ENCODE measurements at places on chromosomes 1 and 21.

DNA sequence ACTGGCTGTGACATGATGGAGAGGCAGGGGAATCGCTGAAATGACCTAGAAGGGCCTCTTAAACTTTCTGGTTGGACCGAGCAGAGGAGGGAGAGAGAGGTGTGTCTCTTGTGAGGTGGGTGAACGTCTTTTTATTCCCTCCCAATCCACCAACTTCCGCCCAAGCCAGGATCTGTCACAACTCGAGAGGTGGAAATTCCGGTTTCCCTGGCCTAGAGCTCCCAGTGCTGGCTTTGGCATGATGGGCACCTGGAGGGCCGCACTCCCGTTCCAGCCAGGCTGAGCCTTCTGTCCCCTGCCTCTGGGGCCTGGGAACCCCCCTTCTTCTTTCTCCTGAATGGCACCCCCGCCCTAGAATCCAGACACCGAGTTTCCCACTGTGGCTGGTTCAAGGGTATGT, at the start of gene SEMA4A:
SEMA4A (plus strand) TSS at position 224 of the 400 bp plus-strand sequence. CDS start 994 bp downstream, outside the sequence.
- DNase-seq, result no peak

DNA sequence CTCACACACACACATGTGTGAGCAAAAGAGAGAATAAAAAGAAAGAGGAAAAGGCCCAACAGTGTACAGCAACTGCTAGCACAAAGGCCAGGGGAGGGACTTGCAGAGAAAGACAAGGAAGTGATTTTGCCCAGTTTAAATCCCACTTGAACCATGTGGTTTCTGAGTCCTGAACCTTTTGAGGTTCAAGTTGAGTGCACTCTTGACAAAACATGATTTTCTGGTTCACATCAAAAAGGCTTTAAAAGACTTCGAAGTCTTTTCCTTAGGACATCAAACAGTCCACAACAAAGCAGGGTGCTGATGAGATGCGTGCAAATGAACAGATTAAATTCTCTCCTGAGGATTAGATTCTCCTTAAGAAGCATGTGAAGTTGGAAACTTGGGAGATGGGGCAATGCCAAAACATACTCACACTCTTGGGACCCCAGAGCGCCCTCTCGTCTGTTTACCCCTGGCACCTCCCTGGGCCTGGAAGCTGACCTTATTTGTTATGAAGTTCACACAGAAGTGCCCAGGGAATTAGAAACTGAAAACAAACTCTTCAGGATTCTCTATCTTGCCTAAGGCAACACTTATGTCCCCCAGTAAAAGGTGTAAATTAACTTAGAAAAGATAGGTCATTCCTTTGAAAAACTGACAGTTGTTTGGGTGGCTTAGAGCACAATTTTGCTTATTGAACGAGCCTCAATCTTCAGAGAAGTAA, 31.5 kb downstream of the RNF220 start:
- DNase-seq, result no peak

- no peak for DNase-seq
Measured at GRCh38 chr1:177659281-177659680, 310.6 kb downstream of the SEC16B start.

GRCh38 chr1:1093610-1093943, 19.5 kb upstream of the RNF223 start:
- no peak for DNase-seq

- DNase-seq, result no peak
Measured at GRCh38 chr1:203570805-203571204, 55.8 kb upstream of the ATP2B4 start.

DNA sequence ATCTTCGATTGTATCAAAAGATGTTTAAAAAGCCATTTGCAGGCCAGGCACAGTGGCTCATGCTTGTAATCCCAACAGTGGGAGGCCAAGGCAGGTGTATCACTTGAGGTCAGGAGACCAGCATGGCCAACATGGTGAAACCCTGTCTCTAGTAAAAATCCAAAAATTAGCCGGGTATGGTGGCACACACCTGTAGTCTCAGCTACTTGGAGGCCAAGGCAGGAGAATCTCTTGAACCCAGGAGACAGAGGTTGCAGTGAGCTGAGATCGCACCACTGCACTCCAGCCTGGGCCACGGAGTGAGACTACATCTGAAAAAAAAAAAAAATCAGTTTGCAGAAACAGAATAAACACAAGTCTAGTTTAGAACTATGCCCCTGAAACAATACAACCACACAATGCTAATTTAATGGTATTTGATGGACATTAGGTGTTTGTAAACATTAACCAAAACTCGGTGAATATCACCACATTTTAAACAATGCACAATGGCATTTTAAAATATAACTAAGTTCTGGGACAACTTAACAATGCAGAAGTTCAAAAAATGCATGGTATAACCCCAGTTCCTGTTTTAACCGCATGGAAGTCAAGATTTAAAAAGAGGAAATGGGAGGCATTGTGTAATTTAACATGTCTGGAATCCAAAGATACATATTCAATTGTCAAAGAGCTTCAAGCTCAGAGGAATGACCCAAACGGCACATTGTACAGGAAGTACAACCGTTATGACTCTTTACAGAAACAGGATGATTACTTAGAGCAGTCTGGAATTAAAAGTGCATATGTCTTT, 7.1 kb upstream of the PTTG1IP start:
- no peak for DNase-seq
